ENCODE measurements at places on chromosomes 3 and 15.

GRCh38 chr3:51380601-51381332 is 4.3 kb upstream of the MANF start:
- DNase-seq: no peak

DNA sequence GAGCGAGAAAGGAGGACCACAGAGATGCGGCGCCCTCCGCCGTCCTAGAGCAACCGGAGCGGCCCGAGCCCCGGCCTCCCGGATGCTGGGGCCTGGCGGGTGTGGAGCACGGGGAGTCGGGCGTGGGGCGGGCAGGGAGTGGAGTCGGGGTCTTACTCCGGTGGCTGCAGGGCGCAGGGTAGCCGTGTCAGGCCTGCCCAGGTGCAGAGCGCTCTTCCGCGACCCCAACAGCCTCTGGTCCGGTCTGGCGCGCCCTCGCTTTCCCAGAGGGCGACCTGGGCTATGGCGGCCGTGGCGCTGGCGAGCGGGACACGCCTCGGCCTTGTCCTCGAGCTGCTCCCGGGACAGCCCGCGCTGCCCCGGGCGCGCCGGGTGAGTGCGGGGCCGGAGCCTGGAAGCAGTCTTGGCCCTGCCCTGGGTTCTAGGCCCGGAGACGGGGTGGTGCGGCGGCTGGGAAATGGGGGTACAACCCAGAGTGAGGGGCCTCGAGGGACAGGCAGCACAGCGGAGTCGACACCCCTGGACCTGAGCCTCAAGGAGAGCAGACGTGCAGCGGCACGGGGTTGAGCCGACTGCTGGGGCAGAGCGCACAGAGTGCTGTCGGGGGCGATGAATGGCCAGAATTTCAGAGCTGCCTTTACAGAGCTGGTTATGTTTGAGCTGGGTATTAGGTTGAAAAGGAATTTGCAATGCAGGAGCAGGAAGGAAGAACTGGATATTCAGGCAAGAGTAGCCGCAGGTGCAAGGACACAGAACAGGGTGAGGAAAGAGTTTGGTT is at the start of gene ZNF662:
Gene ZNF662, plus strand, starts transcription at position 73 of the 778 bp plus-strand sequence. CDS start 1,973 bp downstream, outside the sequence.
- DNase-seq: no peak

GRCh38 chr3:117666325-117666724 is 956.7 kb downstream of the TUSC7 start:
- DNase-seq: no peak

DNA sequence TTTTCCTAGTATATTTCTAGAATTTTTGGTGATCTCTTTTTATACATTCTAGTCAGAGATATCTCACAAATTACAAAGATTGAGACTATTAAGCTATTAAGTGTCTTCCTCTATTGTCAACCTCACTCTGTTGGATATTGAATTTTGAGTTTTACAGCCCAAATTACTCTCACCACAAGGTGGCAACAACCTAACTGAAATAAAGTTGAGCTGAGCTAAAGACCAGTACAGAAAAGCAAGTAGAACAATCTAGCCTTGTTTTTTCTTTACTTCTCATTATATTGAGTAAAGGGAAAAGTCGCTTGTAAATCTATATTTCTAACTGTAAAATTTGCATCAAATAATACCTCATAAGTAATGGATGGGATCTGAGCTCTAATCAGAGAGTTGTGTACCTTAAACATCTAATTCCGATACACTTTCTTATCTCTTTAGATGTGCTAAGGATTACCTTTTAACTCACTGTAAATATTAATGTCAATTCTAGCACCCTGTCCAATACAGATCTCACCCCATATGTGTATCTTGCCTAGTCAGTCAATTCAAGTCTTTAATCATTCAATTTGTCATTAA is 13.6 kb upstream of the COMMD2 start:
- DNase-seq: no peak

- DNase-seq: no peak
Observed at GRCh38 chr15:64356710-64357040, 702 bp upstream of the CSNK1G1 start.

GRCh38 chr15:23828786-23829185 is 141.7 kb upstream of the NDN start:
- no peak for DNase-seq
